Type B pancreatic cell (in vitro differentiated cells): ENCODE measurements at places on chromosomes 1 and 21.
A peak's percentile ranks its signal among the peaks of the same experiment; 100 is the strongest.

GRCh38 chr21:36499578-36500471 is 19.9 kb upstream of the CLDN14 start:
- no peaks in the 10 kb centered on the region for H3K36me3 ChIP-seq
- no peak overlapping the region for H3K27ac ChIP-seq
- no peak overlapping the region for H3K4me3 ChIP-seq
- DNase-seq, result no peak
- H3K27me3 ChIP-seq, result peaks cover 17% of the 10 kb centered on the region

DNA sequence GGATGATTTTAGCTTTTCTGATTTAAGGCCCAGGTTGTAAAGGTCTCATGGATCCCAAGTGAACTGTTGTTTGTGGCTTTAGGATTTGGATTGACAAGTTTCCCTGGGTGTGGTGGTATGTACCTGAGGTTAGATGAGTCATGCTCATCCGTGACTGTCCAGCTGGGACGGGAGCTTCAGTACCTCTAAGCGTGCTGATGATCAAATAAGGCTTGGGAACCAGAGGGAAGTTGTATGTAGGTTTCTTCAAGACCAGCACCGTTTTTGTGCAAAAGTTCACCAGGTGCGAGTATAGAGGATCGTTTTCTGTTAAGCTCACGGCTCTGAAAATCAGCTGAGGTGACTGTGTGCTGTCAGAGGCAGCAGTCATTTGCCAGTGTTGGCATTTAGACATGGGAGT is 19.8 kb downstream of the PLA2G2E start:
- peaks cover 50% of the 10 kb centered on the region for H3K36me3 ChIP-seq
- H3K4me1 ChIP-seq, result no peaks in the 10 kb centered on the region
- H3K4me3 ChIP-seq, result no peak overlapping the region
- DNase-seq, result no peak
- no peaks in the 10 kb centered on the region for H3K27me3 ChIP-seq
- peak overlapping the region; percentile 39 for H3K27ac ChIP-seq

DNA sequence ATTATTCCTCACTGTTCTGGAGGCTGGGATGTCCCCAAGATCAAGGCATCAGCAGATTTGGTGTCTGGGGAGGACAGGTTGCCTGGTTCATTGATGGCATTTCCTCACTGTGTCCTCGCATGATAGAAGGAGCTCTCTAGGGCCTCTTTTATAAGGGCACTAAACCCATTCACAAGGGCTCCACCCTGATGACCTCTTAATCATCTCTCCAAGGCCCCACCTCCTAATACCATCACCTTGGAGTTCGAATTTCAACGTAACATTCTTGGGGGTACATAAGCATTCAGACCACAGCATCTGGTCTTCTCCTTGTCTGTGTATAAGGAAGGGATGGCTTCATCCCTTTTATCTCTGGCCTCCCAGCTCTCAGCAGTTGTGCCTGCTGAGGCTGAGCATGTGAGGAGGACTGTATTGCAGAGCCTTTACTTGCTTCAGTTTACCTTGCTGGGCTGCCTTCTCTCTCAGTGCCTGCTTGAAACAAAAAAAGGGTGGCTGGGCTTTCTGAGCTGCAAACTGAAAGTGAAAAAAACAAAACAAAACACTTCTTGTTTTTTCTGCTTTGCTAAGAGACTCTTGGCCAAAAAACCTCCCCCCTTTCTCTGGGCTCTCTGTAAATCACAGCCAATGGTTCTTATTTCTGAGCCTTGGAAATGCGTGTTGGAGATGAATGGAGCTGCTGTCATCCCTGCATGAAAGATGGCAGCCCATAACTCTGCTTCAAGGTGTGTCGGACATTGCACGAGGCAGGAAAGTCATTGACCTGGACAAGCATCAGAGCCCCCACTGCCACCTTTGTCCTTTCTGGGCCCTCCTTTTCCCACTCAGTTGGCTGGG is 75.8 kb downstream of the RHOU start:
- no peak for DNase-seq
- H3K36me3 ChIP-seq, result no peaks in the 10 kb centered on the region
- H3K27me3 ChIP-seq, result no peaks in the 10 kb centered on the region
- H3K27ac ChIP-seq, result peak overlapping the region; percentile 100

- no peaks in the 10 kb centered on the region for H3K36me3 ChIP-seq
- no peak overlapping the region for H3K27ac ChIP-seq
- H3K4me3 ChIP-seq, result no peak overlapping the region
- H3K27me3 ChIP-seq, result no peaks in the 10 kb centered on the region
- DNase-seq, result no peak
These were observed 11.6 kb upstream of the PTPN7 start for GRCh38 chr1:202172015-202172355.

DNA sequence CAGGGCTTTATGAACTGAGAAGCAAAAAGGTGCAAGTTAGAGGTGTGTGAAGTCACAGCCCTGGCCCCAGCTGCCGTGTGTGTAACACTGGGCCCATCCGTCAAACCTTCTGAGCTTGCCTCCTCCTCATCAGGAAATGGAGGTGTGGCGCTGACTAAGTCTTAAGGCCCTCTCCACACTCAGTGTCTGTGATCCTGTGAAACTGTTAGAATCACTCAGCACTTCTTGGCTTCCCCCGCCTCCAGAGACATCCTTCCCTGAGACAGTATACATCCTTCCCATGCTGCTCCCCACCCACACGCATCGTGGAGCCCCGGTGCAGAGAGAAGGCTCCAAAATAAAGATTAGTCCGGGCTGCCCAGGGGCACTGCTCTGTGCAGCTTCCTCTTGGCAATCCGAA is 33.3 kb downstream of the LRP8 start:
- H3K4me3 ChIP-seq, result no peak overlapping the region
- H3K27me3 ChIP-seq, result no peaks in the 10 kb centered on the region
- H3K4me1 ChIP-seq, result peaks cover 39% of the 10 kb centered on the region
- DNase-seq, result no peak
